Prostate gland (tissue), 2 donors: ENCODE measurements at places on chromosomes 3 and 15. TPM values are rescaled to one million over a fixed set of nuclear protein-coding genes. Genes with fewer than 3 reads are reported as not detected.

The XCR1 gene
- total RNA-seq, result not detected

The EPHB3 gene
- total RNA-seq, result 11.9 TPM

The DAZL gene
- 21.5 TPM for total RNA-seq

The FHIT gene
- 10.4 TPM for total RNA-seq

The CLSTN2 gene
- total RNA-seq, result 3.5 TPM

The ACTC1 gene
- total RNA-seq, result 21.5 TPM

The TEX55 gene
- total RNA-seq, result 6.6 TPM

The GPR62 gene
- total RNA-seq, result 0.97 TPM

The MFSD1 gene
- total RNA-seq, result 92.7 TPM

The B2M gene
- 2,014 TPM for total RNA-seq

The DNAJC19 gene
- 46.0 TPM for total RNA-seq

The GNAT1 gene
- not detected for total RNA-seq

The ZNF502 gene
- 9.6 TPM for total RNA-seq

The FURIN gene
- 92.8 TPM for total RNA-seq

The ARHGAP31 gene
- 10.7 TPM for total RNA-seq

The SYNM gene
- 181 TPM for total RNA-seq

The TFRC gene
- 33.8 TPM for total RNA-seq

The CHRNA3 gene
- 0.97 TPM for total RNA-seq

The GABRR3 gene
- total RNA-seq, result not detected

The GP5 gene
- not detected for total RNA-seq

The COL6A5 gene
- not detected for total RNA-seq

The CPN2 gene
- total RNA-seq, result not detected

The BSN gene
- 0.82 TPM for total RNA-seq

The VIPR1 gene
- 98.5 TPM for total RNA-seq

The SYNPR gene
- not detected for total RNA-seq

The ACAN gene
- total RNA-seq, result 4.7 TPM

The CLEC3B gene
- total RNA-seq, result 61.1 TPM
